Midbrain (tissue), 1 donor: ENCODE measurements at places on chromosomes 3 and 15.

- no peak for DNase-seq
Measured at GRCh38 chr3:139355891-139356290, 12.1 kb downstream of the MRPS22 start.

DNA sequence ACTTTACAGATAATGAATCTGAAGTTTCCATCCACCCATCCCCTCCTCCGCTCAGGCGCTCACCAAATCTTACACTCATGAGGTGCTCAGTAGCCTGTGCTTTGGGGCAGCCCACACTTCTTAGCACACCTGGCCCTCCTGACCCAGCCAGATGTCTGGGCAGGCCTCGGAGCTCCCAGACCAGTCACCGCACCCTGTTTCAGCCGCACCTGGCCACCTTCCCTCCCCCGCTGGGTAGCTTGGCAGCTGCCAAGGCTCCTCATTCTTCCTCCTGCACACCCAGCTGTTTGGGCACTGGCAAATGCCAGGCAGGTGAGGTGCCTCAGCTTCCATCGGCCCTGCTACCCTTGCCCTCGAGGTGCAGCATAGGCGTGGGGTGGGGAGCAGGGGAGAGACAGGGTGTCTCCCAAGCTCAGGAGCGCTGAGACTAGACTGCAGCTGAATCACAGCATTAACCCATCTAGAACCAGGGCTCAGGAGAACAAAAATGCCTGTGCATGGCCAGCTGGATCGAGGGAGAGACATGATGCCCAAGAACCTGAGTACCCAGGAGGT lies 45.8 kb downstream of the CDC25A start:
- no peak for DNase-seq

DNA sequence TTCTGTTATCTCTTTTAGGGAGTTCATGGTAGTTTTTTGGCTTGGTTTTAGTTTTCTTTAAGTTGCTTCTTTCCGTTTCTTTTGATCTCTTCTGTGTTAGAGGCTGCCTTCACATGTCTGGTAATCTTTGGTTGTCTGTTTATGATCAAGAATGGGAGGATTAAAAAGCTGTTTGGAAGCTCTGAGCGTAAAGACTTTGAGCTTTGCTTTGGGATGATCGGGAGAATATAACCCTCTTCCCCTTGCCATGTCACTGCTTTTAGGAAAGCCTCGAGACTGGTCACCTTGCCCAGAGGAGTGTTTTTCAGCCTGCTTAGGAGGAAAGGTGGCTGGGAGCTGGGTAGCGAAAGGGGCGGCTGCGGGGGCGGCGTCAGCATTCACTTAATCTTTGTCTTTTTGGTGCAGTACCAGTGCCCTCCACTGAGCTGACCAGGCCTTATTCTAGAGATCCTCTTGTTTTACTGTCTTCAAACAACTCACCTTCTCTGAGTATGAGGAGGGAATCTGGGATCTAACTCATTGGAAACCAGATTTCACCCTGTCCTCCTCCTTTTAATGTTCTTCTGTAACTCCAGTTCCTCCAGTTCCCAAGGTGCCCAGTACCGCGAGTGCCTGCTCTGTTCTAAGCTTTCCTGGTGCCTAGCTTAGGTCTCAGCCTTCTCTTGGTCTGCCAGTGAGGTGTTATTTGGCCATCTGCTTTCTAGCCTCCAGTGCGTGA lies 15.5 kb downstream of the TATDN2 start:
- DNase-seq, result no peak

- DNase-seq, result peak; percentile 89
Measured at GRCh38 chr15:40340740-40341400, at the start of gene CCDC9B. Gene CCDC9B (minus strand): TSS chr15:40340939. CDS start chr15:40340819, 120 bp downstream.

- no peak for DNase-seq
Measured at GRCh38 chr3:43206632-43207031, 79.7 kb upstream of the SNRK start.

GRCh38 chr3:48157950-48158376 lies 30.3 kb downstream of the CDC25A start:
- peak; percentile 41 for DNase-seq

DNA sequence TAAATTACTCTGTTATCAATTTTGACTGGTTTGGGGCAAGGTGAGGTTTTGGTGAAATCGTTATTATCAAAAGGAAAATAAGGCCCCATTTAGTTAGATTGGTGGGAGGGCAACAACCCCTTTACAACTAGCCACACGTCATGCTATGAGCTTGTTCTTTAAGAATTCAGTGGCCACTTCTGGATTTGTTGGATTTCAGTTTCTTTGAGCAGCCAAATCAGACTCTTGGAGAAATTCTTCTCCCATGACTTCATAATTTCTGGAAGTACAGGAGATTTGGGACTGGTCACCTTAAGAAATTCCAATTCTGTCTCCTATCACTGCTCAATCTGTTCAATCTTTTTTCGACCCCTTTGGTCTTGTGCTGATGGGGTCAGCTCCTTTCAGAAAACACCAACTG lies 14.8 kb upstream of the WNT5A start:
- no peak for DNase-seq

DNA sequence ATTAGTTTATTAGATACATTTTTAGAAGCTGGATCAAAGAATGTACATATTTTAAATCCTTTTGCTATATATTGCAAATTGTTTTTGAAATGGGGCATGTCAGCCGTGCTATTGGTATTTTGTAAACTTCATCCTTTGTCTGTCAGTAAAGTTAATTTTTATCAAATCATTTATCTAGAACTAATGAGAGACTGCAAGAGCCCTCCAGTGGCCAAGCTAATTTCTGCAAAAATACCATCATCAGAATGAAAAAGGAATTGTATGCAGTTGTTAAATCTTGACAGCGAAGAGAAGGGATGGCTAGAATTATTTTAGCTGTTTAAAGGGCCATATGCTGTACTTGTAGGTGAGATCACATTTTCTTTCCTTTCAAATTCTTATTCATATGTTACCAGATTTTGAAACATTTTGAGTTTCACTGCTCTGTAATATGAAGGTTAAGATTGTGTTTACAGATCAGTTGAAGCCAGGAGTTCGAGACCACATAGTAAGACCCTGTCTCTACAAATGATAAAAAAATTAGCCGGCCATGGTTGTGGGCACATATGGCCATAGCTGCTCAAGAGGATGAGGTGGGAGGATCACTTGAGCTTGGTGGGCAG lies 8.1 kb upstream of the CLDN11 start:
- peak; percentile 51 for DNase-seq

- DNase-seq, result no peak
Measured at GRCh38 chr15:25803541-25803940, 59.6 kb downstream of the ATP10A start.

- no peak for DNase-seq
Measured at GRCh38 chr15:26888761-26889160, 21.9 kb downstream of the GABRA5 start.

DNA sequence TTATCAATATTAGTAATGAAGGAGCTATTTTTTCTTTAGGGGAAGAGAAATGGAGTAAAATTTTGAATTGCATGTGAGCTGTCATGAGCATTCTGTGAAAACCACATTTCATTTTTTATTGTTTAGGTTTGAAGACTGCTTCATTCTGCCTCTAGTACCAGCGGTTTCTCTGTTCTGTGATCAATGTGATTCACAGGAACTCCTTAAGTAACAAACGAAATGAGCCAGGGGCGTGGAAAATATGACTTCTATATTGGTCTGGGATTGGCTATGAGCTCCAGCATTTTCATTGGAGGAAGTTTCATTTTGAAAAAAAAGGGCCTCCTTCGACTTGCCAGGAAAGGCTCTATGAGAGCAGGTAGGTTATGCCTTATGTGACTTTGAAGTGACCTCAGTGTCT lies 13.0 kb downstream of the NIPA2 start:
- no peak for DNase-seq

- peak; percentile 82 for DNase-seq
Measured at GRCh38 chr15:81049835-81050234, 49.1 kb downstream of the TLNRD1 start.

GRCh38 chr15:51444807-51445206 lies 103.4 kb downstream of the GLDN start:
- no peak for DNase-seq
